ENCODE measurements at places on chromosomes 7 and 10.

DNA sequence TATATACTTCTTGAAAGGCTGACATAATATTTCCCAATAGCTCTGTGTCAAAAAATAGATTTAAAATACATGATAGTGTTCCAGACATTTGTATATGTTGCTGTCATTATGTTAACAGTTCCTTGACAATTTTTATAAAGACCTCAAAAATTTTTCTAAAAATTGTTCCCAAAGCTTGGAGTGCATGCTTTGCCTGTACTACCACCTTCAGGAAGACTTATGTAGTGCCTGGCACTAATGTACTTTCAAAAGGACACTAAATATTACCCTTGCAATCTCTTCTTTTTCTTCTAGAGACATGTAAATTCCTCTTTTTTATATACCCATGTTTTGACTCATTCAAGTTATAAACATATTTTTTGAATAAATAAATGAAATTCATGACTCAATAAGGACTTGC is 48.0 kb upstream of the SP8 start:
- no peak for DNase-seq

- DNase-seq = no peak
Observed at GRCh38 chr7:101134399-101134980, 7.6 kb downstream of the SERPINE1 start.

GRCh38 chr10:58291538-58292174 is 22.7 kb downstream of the CISD1 start:
- DNase-seq = peak; percentile 52

GRCh38 chr7:33087858-33088257 is 21.3 kb downstream of the RP9 start:
- no peak for DNase-seq

DNA sequence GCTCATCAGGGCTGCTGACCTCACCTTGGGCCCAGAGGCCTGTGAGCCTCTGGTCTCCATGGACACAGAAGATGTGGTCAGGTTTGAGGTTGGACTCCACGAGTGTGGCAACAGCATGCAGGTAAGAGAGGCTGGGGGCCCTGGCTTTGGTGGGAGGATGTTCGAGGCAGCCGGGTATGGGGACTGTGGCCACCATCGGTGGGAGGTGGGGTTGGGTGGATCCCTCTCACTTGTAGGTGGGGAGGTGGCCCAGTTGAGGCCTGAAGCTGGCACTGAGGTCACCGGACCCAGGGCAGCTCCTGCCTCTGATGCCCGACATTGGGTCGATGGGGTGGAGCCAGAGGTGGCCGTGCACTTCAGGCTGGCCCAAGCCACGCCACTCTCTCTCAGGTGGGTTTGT is 406 bp downstream of the ZP3 start:
- DNase-seq = no peak

- no peak for DNase-seq
Observed at GRCh38 chr10:29725133-29725720, 90.5 kb upstream of the SVIL start.

DNA sequence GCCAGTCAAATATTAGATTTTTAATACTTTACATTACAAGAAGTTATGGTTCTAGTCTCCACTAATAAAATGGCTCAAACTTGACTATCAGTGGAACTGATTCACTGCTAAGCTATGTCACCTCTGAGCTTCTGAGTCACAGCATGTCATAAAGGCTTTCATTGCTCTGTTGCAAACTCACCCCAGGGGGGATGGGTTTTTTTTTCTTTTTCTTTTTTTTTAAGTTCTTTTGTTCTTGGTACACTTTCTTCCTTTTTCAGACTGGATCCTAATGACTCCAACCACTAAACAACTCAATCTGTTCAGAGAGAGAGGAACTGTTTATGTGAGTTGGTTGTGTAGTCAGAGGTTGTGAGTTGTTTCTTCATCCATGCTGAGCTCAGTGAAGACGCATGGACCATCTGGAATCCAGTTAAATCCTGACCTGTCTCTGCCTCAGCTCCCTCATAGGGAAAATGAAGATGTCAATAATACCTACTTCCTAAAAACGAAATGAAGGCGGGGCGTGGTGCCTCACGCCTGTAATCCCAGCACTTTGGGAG is 11.0 kb downstream of the MYOF start:
- no peak for DNase-seq

- DNase-seq = no peak
Observed at GRCh38 chr10:100519311-100520051, at the start of gene SEC31B. Gene SEC31B (minus strand): TSS chr10:100519861. CDS start chr10:100516952, 2,909 bp downstream.

DNA sequence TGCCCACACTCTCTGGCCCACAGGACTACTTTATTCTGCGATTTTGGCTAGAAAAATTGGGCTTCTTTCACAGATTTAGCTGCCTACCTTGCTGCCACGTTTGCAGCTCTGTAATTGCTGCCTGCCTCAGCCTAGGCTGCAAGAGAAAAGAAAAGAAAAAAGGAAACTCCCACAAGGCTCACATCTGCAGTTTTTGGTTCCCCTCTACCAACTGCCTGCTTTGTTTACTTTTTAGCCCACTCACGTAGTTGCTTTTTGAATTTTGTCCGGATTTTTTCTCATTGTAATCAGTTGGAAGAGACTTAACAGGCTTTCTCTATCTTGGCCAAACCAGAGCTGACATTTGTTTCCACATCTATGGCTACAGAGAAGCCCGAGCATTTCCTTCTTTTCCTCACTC is 24.3 kb downstream of the SUN3 start:
- no peak for DNase-seq

GRCh38 chr10:130795819-130796218 is 515.7 kb downstream of the TCERG1L start:
- DNase-seq = no peak

- no peak for DNase-seq
Observed at GRCh38 chr7:17152721-17153120, 145.7 kb upstream of the AHR start.

GRCh38 chr7:1975581-1975980 is 257.2 kb downstream of the MAD1L1 start:
- DNase-seq = no peak

GRCh38 chr10:118687472-118687871 is 67.3 kb downstream of the CACUL1 start:
- DNase-seq = no peak

GRCh38 chr7:105775580-105775979 is 100.8 kb downstream of the ATXN7L1 start:
- DNase-seq = no peak

- no peak for DNase-seq
Observed at GRCh38 chr7:3895341-3896116, 594.5 kb downstream of the SDK1 start.

Data from CD4-positive, alpha-beta T cell treated with Interleukin-15 for 4 hours (primary cell).